ENCODE measurements at places on chromosomes 13 and 19. TPM values are rescaled to one million over a fixed set of nuclear protein-coding genes. Genes with fewer than 3 reads are reported as not detected.

The SERPINE3 gene
- total RNA-seq = 0.07 TPM

The LILRB4 gene
- not detected for total RNA-seq

The LRFN3 gene
- total RNA-seq = 15.7 TPM

The ZNF763 gene
- total RNA-seq = not detected

The CYP4F2 gene
- 0.17 TPM for total RNA-seq

The GFY gene
- total RNA-seq = 0.16 TPM

The ZNF700 gene
- 0.32 TPM for total RNA-seq

The FFAR3 gene
- total RNA-seq = not detected

The HCST gene
- total RNA-seq = 0.45 TPM

The PSG1 gene
- total RNA-seq = 0.12 TPM

The ZNF865 gene
- 11.9 TPM for total RNA-seq

The ZNF490 gene
- total RNA-seq = 0.86 TPM

The RUBCNL gene
- total RNA-seq = 0.10 TPM

The CFD gene
- 18.9 TPM for total RNA-seq

The C19orf73 gene
- total RNA-seq = 1.9 TPM

The RNF225 gene
- 0.08 TPM for total RNA-seq

The PCCA gene
- total RNA-seq = 7.7 TPM

Measured in A549 treated with Hydrocortisone at 1 μM for 4 hours (cell line).